Activated T-helper 1 cell treated with anti-CD3 and anti-CD28 coated beads, Interleukin-2, amount 50 U/mL, for 16 hours (primary cell): ENCODE measurements at places on chromosomes 4 and X.
A peak's percentile ranks its signal among the peaks of the same experiment; 100 is the strongest.

- no peak for DNase-seq
Observed at GRCh38 chr4:111020476-111020875, 397.6 kb upstream of the PITX2 start.

- peak; percentile 33 for DNase-seq
Observed at GRCh38 chr4:80072228-80072743, 743 bp downstream of the ANTXR2 start.

DNA sequence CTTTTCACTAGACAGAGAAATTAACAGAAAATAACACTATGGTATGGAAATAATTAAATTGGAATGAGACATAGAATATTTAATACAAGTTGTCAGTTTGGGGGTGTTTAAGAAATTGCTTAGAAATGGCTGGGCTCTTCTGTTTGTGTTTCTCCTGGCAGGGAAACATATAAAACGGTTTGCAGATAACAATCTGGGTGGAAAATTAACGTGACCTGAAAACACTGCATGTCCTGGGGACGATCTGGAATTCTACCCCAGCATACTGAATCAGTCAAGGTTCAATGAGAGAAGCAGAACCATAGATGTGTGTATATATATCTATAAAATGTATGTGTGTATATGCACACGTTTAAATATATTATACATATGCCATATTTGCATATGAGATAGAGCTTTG, 109.8 kb downstream of the SPATA18 start:
- no peak for DNase-seq

- no peak for DNase-seq
Observed at GRCh38 chr4:33998291-33998690, 2246.0 kb downstream of the ARAP2 start.

- no peak for DNase-seq
Observed at GRCh38 chrX:21683941-21684340, 25.8 kb upstream of the KLHL34 start.

GRCh38 chr4:121582296-121582695, 114.5 kb downstream of the ANXA5 start:
- no peak for DNase-seq

- no peak for DNase-seq
Observed at GRCh38 chr4:3684546-3684945, 81.6 kb upstream of the ADRA2C start.

GRCh38 chr4:184344899-184345572, 127.4 kb upstream of the ENPP6 start:
- DNase-seq = no peak

DNA sequence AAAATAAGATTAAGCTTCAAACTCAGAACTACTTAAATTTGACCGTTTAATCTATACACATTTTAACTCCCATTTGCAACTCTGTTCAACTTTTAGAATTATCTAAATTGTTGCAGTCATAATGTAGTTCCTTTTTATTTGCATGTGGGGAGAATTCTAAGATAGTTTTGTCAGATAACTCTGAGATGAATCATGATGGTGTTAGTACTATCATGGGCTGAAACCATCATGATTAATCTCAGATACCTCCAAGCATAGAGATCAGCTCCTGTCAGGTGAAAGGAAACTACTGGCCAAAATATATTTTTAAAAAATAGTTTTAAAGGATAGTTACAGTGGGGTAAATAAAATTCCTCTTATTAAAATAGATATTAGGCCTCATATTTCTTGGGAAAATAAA, 39.0 kb downstream of the FBXO8 start:
- no peak for DNase-seq

- no peak for DNase-seq
Observed at GRCh38 chr4:6582889-6583490, 8.0 kb downstream of the MAN2B2 start.

DNA sequence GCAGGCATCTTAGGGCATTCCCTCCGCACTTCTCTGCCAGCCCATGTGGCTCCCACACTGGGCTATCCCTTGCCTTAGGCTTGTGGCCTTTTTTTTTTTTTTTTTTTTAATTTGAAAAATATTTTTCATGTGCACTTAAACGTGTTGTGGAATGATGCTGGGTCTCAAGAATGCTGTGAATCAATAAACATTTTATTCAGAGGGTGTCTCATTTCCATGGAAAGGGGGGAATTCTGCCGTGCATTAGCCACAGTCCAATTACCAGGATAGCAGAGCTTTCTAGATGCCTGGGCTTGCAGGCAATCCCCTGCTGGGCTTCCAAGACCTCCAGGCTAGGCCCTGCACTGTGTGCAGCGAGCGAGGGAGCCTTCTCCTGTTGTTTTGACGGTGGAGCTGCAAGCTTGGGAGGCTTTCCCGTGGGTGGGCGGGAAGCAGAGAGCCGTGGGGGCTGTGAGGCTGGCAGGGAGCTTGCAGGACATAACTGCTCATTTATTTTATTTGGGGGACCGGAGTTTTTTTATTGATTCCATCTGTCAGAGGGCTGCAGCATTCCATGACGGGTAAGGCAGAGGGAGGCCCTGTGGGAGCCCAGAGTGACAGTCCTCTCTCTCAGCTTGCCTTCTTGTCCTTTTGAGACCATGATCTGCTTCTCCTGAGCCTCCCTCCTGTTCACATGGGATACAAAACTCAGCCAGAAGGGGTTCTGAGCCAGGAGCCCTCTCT, 2.6 kb upstream of the CPZ start:
- no peak for DNase-seq

- no peak for DNase-seq
Observed at GRCh38 chr4:7182616-7183015, 9.7 kb upstream of the SORCS2 start.

DNA sequence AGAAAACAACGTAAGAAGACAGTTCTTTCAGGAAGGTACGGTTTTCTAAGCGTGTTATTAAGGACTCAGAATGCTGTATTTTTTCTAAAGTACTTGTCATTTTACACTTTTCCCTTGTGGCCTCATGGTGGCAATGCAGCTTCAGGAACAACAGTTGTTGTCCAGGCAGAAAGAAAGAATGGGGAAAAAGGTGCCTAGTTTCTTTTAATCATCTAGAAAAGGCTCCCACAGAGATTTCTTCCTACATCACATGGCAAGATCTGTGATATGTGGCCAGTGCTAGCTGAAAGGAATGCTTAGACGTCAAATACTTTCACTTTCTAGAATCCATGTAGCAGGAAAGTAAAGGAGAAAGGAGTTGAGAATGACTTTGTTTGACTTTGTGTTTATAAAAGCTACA, 49.0 kb upstream of the TRAM1L1 start:
- no peak for DNase-seq

GRCh38 chr4:157075811-157076577, at the start of gene GLRB:
TSS of gene GLRB (plus strand) at chr4:157076150. CDS start at chr4:157078025, 1,875 bp downstream.
- no peak for DNase-seq

- no peak for DNase-seq
Observed at GRCh38 chr4:11669156-11669555, 240.5 kb upstream of the HS3ST1 start.

DNA sequence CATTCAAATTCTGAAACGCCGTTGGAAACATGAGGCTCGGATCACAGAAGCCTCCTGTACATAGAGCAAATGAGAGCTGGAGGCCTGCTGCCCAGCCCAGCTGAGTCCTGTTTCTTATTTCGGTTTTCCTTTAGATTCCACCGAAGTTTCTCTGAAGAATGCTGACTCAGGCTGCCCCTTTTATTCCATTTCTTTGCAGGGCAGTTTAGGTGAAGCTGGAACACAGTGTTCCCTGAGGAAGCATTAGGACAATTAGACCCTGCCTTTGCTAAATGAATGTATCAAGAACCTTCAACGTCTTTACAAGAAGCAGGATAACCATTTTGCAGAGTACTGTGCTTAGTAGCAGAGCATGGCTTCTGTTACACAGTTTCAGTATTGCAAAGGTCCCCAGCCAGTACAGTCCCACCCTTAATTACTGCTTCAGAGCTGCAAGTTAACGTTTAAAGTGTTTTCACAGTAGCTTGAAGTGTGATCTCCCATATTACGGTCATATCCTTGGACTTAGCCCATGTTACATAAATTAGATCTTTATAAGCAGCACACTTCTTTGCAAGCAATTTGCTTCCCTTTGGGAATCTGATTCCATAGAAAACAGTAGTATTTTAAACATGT, 117.0 kb downstream of the TBL1X start:
- DNase-seq = no peak

GRCh38 chr4:73019462-73020047, 50.0 kb downstream of the COX18 start:
- DNase-seq = no peak

- no peak for DNase-seq
Observed at GRCh38 chr4:82560853-82561785, 669 bp downstream of the TMEM150C start.

DNA sequence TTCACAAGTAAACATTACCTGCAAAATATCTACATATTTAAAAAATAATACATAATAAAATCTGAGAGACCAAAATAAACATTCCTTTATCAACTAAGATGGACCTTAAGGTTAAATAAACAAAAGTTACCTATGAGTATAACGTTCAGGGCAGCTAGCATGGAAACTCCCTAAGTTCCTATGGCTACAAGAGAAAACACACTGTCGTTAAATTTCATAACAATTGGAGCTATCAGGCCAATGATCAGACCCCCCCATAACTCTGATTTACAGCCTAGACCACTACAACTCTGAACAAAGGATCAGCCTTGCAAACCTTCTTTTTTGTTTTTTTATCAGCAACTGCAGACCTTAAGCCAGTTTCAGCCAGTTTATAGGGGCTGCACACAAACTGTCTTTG, 1418.4 kb downstream of the PCDH18 start:
- DNase-seq = no peak

DNA sequence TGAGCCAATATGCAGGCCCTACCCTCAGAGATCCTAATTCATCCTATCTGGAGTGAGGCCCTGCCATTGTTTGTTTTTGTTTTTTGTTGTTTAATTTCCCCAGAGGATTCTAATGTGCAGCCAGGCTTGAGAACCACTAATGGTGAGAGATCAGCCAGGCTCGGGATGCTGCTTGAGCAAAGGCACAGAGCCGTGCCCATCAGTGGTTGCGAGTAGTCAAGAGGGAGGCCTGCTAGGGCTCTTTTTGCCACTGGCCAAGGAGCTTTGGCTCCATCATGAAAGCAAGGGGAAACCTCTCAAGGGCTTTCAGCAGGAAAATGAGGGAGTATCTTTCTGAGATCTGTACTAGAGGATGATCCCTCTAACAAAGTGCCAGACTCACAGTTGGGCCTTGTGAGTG, 2.7 kb downstream of the TCEANC start:
- no peak for DNase-seq

GRCh38 chrX:153763298-153763932, 634 bp upstream of the PLXNB3 start:
- no peak for DNase-seq

DNA sequence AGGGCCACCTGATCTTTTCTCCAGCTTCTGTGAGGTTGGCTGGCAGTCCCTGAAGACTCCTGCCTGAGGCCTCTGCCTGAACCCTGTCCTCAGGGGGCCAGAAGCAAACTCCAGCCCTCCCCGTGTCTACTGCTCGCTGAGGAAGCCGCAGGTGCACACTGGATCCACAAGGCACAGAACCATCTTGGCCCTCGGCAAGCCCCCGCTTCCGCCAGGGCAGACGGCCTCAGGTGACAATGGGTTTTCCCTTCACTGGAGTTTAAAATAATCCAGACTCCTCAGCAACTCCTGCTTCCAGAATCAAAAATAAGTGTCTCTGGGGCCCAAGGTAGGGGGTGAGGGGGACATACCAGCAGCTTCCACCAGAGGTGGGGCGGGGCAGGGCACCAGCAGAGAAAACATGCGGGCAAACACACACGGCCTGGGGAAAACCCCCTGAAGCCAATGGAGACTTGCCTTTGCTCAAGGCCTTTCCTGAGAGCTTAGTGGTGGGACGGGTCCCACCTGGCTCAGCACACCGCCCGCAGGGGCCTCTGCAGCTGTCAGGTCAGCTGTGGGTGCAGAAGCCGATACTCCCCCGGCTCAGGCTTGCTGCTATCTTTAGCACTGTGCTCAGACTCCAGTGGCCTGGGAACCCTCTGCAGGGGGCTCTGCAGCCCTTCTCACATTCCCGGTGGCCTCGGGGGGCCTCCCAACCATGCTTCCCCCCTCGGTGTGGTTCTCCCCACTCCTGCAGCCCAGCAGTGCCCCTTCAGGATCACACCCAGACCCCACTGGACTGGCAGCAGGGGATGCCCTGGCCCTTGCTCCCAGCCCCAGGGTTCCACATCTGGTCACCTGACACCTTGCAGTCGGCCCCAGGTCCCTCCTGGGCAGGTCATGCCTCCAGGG, 1.9 kb downstream of the MYL5 start:
- no peak for DNase-seq
